ENCODE measurements at places on chromosomes 3 and 15.

GRCh38 chr15:35095941-35096340, 10.8 kb upstream of the NANOGP8 start:
- no peak for DNase-seq

DNA sequence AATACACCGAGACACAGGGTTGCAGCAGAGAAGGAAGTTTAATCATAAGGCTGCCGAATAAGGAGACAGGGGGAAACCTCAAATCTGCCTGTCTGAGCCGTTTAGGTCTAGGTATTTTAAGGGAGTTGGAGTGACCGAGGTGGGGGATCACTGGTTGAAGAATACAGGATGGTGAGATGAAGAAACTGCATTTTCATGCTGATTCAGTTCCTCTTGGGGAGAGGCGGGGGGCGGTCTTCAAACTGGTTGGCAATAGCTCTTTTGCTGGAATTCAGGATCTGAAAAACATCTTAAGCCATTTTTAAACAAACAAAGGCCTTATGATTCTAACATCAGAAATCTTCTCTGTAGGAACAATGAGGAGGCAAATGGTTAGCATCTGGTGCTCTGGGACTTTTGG, 699.5 kb upstream of the CFAP20DC start:
- DNase-seq, result no peak

DNA sequence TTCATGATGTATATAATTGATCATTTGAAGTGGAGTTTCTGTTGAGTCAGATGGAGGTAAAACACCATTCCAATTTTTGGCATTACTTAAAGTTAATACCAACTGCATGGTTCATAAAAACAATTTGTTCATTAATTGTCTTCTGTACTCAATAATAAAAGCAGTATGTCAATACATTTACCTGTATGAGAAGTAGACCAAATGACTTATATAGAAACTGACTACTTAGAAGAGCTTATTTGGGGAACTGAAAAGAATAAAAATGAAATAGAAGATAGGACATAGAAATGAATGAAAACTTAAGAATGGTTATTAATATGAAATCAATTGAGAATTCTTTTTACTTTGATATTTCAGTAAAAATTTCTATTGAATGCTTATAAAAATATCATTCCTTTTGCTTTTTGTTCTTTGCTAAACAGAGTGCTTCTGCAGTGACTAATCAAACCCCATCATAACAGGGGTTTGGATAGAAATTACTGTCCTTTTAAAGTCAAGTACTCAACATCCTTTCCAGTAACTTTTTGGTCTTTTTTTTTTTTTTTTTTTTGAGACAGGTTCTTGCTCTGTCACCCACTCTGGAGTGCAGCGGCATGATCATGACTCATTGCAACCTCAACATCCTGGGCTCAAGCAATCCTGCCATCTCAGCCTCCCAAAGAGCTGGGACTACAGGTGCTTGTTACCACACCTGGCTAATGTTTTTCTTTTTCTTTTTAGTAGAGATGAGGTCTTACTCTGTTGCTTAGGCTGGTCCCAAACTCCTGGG, 6.5 kb upstream of the CRYBG3 start:
- no peak for DNase-seq

GRCh38 chr3:67853520-67853919, 199.1 kb upstream of the SUCLG2 start:
- DNase-seq, result no peak

GRCh38 chr3:196640297-196641018, 964 bp downstream of the NRROS start:
- DNase-seq, result no peak

GRCh38 chr15:41801850-41802455, 25.9 kb upstream of the JMJD7 start:
- DNase-seq, result no peak

GRCh38 chr3:32975891-32976595, 24.6 kb downstream of the CCR4 start:
- DNase-seq, result no peak

- DNase-seq, result no peak
Observed at GRCh38 chr15:101342056-101342455, 47.0 kb upstream of the SNRPA1 start.

DNA sequence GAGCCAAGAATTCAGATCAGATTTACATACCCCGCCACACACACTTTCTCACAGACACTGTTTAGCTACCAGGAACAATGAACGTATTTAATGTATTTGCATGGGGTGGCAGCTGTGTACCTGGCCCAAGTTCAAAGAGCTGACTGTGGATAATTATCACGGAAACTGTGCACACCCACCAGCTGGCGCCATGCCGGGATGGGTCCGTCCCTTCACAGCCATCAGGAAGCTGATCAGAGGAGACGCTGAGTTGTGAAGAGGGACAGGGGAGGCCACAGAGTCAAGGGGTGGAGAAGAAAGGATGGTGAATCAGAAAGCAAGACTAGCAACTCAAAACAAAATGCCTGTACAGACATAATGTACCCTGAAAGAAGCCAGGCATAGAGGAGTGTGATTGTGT, 13.1 kb upstream of the PLA2G4D start:
- no peak for DNase-seq

DNA sequence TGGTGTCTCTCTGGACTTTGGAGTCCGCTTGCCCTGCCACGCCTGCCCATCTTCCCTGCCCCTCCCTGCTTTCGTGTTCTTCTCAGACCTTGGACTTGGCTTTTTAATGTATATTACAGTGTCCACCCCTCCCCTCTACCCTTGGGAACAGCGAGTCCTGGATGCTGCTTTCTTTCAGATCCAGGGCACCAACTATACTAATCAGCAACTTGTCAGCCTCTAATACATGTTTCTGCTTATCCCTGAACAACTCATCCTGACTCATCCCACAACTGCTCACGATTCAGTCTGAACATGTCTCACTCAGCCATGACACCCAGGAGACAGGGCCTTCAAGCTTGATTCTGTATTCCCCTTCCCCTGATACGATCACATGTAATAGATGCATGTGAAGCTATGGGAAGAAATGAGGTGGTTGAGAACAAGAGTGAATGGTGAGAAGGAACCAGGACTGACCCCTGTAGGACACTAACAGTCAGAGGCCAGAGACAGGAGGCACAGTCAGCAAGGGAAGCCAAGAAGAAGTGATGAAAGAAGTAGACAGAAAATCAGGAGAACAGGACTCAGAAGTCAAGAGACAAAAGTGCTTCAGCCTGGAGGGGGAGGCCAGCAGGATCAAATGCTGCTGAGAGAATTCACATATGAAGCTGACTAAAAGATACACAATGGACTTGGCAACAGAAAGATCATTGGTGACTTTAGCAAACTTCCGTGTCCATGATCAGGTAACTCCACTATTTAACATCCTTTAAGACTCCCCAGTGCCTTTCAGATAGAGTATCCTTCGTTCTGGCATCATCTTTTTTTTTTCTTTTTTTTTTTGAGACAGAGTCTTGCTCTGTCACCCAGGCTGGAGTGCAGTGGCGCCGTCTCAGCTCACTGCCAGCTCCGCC, 35.4 kb downstream of the BCL2L10 start:
- no peak for DNase-seq

DNA sequence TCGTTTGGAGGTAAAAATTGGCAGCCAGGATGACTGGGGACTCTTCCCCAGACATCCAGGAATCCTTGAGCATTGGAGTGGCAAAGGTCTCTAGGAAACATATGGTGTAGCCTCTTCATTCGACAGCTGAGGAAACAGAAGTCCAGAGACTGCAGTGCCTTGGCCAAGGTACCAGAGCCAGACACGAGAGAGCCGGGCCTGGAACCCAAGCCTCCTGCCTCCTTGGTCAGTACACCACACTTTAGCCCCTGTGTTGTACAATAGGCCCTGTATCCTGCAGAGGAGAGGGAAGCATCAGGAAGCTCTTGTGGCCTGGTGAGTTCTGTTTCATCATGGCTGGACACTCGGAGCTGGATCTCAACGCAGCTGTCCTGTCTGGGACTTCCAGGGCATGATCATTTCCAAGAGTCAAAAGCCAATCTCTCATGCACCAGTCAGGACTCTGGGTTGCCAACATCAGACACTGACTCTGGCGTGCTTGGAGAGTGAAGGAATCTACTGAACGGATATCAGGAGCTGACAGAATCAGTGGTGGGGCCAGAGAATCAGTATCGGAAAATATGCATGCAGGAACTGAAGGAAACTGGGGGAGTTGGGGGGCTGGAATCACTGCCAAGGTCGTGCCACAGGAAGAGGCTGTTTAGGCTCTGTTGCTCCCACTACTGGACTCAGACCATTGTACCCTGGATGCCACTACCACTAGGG, 6.4 kb upstream of the MINAR1 start:
- no peak for DNase-seq

DNA sequence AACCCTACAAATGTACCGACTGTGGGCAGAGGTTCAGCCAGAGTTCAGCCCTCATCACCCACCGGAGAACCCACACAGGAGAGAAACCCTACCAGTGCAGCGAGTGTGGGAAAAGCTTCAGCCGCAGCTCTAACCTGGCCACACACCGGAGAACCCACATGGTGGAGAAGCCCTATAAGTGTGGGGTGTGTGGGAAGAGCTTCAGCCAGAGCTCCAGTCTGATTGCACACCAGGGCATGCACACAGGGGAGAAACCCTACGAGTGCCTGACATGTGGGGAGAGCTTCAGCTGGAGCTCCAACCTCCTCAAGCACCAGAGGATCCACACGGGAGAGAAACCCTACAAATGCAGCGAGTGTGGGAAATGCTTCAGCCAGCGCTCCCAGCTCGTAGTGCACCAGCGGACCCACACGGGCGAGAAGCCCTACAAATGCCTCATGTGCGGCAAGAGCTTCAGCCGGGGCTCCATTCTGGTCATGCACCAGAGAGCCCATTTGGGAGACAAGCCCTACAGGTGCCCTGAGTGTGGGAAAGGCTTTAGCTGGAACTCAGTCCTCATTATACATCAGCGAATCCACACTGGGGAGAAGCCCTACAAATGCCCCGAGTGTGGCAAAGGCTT, 20.7 kb downstream of the ZSCAN2 start:
- no peak for DNase-seq

DNA sequence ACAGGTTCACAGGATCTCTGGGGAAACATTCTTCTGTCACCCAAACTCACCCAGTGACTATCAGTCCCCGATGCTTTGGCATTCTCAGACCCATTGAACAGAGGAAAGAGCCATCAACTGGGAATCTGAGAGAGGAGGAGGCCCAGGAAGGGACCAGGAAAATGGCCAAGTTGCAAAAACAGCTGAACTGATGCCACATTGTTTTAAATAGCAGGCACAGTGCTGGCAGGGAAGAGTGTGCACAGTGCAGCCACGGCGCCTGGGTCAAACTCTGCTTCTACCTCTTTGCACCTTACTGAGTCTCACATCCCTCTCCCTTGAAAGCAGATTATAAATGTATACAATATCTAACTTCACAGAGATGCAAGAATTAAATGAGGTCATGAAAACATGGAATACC, 66.4 kb downstream of the SRGAP3 start:
- no peak for DNase-seq

DNA sequence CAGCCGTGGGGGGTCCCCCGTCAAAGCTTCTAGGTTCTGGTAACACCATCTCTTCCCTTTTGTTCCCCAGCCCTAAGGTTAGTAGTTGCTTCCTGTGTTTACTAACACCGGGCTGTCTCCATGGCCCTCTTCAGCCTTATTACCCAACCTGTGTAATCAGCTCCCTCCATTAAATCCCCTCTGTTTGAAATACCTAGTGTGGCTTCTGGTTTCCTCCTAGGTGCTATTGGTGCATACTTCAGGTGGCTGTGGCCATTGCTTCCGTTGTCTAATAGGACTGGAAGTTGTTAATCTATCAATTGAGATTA, 35.3 kb downstream of the MOBP start:
- DNase-seq, result no peak

DNA sequence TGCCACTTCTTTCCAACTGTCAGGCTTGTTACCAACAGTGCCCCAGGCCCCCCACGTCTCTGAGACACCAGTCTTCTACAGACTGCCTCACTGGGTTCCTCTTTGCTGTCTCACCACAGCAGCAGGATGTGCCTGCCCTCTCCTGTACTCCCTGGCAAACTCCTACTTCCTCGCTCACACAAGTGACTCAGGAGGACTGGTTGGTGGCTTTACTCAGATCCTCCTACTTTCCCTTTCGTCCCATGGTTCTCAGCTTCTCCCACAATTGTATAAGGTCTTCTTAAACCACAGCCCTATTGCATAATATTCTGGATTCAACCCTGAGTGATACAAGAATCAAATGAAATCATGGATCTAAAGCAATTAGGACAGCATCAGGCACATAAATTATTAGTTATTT, 246.6 kb upstream of the PROK2 start:
- no peak for DNase-seq

- DNase-seq, result no peak
Observed at GRCh38 chr15:63340353-63340752, 41.3 kb downstream of the CA12 start.

- no peak for DNase-seq
Observed at GRCh38 chr3:48248095-48248850, 7.4 kb downstream of the ZNF589 start.

GRCh38 chr3:13308380-13308801, 111.7 kb downstream of the NUP210 start:
- DNase-seq, result no peak

- no peak for DNase-seq
Observed at GRCh38 chr3:96354742-96355141, 459.7 kb upstream of the EPHA6 start.

DNA sequence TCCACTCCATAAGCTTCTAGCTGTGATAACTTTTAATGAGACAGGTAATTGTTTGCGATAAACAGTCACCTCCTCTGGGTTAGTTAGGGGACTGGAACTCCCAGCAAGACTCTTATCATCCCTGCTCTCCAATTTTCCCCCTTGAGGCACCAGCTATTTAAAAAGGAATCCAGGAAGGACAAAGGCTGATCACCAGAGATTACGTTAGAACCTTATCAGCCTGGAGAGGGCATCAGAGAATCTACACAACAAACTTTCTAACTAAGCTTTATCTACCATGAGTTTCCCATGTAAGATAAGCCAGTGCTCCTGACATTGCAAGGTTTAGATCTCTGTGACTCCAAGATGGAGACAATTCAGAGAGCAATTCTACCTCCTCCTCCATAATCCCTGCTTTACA, 31.3 kb downstream of the GPR176 start:
- DNase-seq, result no peak

- no peak for DNase-seq
Observed at GRCh38 chr15:89784686-89784960, 8.5 kb downstream of the MESP2 start.

GRCh38 chr3:124685481-124685880, 44.8 kb upstream of the UMPS start:
- no peak for DNase-seq

- no peak for DNase-seq
Observed at GRCh38 chr15:81023483-81024264, 23.0 kb downstream of the TLNRD1 start.
